ENCODE measurements at places on chromosomes 5 and 9. TPM values are rescaled to one million over a fixed set of nuclear protein-coding genes. Genes with fewer than 3 reads are reported as not detected.

DNA sequence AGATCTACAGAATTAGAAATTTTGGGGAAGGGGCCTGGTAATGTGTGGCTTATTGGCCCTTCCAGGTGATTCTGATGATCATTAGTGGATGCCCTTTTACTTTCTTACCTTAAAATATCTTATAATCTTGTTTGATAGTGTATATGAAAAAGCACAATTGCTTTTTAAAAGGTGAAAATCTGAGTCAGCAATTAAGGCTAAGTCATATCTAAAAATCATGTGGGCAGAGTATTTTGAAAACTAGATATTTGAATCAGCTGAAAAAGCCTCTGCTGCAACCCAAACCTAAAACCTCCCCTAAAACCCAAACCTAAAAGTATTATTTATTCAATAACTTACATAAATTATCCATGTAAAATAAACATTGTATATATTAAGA, 359.8 kb downstream of the PDE4D start:
- DNase-seq, result no peak
- H3K27me3 ChIP-seq, result peaks cover 3% of the 10 kb centered on the region
- no peak overlapping the region for H3K27ac ChIP-seq
- H3K36me3 ChIP-seq, result no peaks in the 10 kb centered on the region
- no peak overlapping the region for H3K4me3 ChIP-seq

GRCh38 chr5:14171046-14171445, 27.9 kb downstream of the TRIO start:
- no peak overlapping the region for H3K27ac ChIP-seq
- no peak for DNase-seq
- H3K36me3 ChIP-seq, result peaks cover 2% of the 10 kb centered on the region

GRCh38 chr5:81787474-81788242, 36.8 kb upstream of the SSBP2 start:
- DNase-seq, result no peak
- H3K36me3 ChIP-seq, result peaks cover 1% of the 10 kb centered on the region
- no peak overlapping the region for H3K4me3 ChIP-seq
- peaks cover 4% of the 10 kb centered on the region for H3K4me1 ChIP-seq
- no peaks in the 10 kb centered on the region for H3K27me3 ChIP-seq

GRCh38 chr5:122362361-122362760, 50.3 kb downstream of the SNCAIP start:
- H3K4me3 ChIP-seq, result no peak overlapping the region
- H3K27ac ChIP-seq, result no peak overlapping the region
- H3K36me3 ChIP-seq, result no peaks in the 10 kb centered on the region

GRCh38 chr5:87127956-87128687, 139.6 kb upstream of the RASA1 start:
- peak overlapping the region; percentile 47 for H3K27ac ChIP-seq
- no peak overlapping the region for H3K4me3 ChIP-seq
- peaks cover 19% of the 10 kb centered on the region for H3K4me1 ChIP-seq
- peaks cover 7% of the 10 kb centered on the region for H3K36me3 ChIP-seq
- no peak for DNase-seq

GRCh38 chr5:170067574-170068170, 38.0 kb upstream of the FOXI1 start:
- no peak overlapping the region for H3K27ac ChIP-seq
- DNase-seq, result no peak
- H3K4me1 ChIP-seq, result no peaks in the 10 kb centered on the region
- H3K36me3 ChIP-seq, result peaks cover 56% of the 10 kb centered on the region

- no peak for DNase-seq
- H3K4me1 ChIP-seq, result no peaks in the 10 kb centered on the region
- H3K36me3 ChIP-seq, result no peaks in the 10 kb centered on the region
- no peak overlapping the region for H3K27ac ChIP-seq
- no peaks in the 10 kb centered on the region for H3K27me3 ChIP-seq
These were observed 94.1 kb downstream of the FRMD3 start for GRCh38 chr9:83444110-83444509.

GRCh38 chr9:82604947-82605656, 457.8 kb downstream of the RASEF start:
- no peaks in the 10 kb centered on the region for H3K4me1 ChIP-seq
- H3K27me3 ChIP-seq, result no peaks in the 10 kb centered on the region
- no peak for DNase-seq
- H3K4me3 ChIP-seq, result no peak overlapping the region
- H3K27ac ChIP-seq, result no peak overlapping the region

GRCh38 chr5:122400341-122400740, 88.3 kb downstream of the SNCAIP start:
- no peak overlapping the region for H3K27ac ChIP-seq
- no peaks in the 10 kb centered on the region for H3K36me3 ChIP-seq
- H3K27me3 ChIP-seq, result no peaks in the 10 kb centered on the region
- no peaks in the 10 kb centered on the region for H3K4me1 ChIP-seq
- DNase-seq, result no peak

DNA sequence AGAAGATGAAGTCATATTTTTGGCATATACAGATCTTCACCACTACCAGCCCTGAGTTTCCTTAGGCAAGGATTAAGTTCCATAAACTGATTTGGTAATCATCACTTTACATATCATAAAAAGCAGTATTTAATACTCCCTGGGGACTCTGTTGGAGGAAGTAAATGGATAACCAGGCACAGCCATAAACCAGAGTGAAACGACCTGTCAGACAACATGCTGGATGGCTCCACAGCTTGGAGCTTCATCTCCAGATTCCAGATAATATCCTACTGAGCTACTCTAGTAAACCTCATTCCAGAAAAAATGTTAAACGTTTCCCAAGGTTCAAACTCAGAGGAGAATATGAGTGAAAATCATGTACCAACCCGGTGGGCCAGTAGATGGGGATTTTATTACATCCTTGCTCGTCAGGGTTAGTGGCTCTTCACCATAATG, 109.2 kb downstream of the BASP1 start:
- H3K27me3 ChIP-seq, result no peaks in the 10 kb centered on the region
- no peaks in the 10 kb centered on the region for H3K36me3 ChIP-seq
- no peak overlapping the region for H3K27ac ChIP-seq
- no peak overlapping the region for H3K4me3 ChIP-seq

- no peaks in the 10 kb centered on the region for H3K27me3 ChIP-seq
- H3K4me1 ChIP-seq, result peaks cover 31% of the 10 kb centered on the region
- H3K4me3 ChIP-seq, result peak overlapping the region; percentile 87
- DNase-seq, result no peak
- H3K36me3 ChIP-seq, result peaks cover 2% of the 10 kb centered on the region
- H3K27ac ChIP-seq, result peak overlapping the region; percentile 84
These were observed 505 bp upstream of the SIGMAR1 start for GRCh38 chr9:34638138-34638445.

- H3K36me3 ChIP-seq, result no peaks in the 10 kb centered on the region
- peaks cover 2% of the 10 kb centered on the region for H3K27me3 ChIP-seq
- H3K27ac ChIP-seq, result no peak overlapping the region
These were observed 316.3 kb downstream of the MCTP1 start for GRCh38 chr5:94968507-94969095.

GRCh38 chr5:145072889-145073288, 762.3 kb downstream of the PRELID2 start:
- DNase-seq, result no peak
- H3K27ac ChIP-seq, result no peak overlapping the region
- H3K4me3 ChIP-seq, result no peak overlapping the region

- no peak overlapping the region for H3K27ac ChIP-seq
- no peaks in the 10 kb centered on the region for H3K4me1 ChIP-seq
- H3K4me3 ChIP-seq, result no peak overlapping the region
- DNase-seq, result no peak
- H3K36me3 ChIP-seq, result no peaks in the 10 kb centered on the region
These were observed 105.1 kb downstream of the MED10 start for GRCh38 chr5:6273090-6273735.

DNA sequence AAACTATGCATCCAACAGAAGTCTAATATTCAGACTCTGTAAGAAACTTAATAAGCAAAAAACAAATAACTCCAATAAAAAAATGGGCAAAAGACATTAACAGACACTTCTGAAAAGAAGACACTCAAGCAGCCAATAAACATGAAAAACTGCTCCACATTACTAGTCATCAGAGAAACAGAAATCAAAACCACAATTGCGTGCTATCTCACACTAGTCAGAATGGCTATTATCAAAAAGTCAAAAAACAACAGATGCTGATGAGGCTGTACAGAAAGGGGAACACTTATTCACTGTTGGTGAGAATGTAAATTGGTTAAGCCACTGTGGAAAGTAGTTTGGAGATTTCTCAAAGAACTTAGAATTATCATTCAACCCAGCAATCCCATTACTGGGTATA, 101.2 kb upstream of the TRIM32 start:
- H3K4me3 ChIP-seq, result no peak overlapping the region
- no peak overlapping the region for H3K27ac ChIP-seq
- no peak for DNase-seq
- no peaks in the 10 kb centered on the region for H3K27me3 ChIP-seq
- H3K4me1 ChIP-seq, result no peaks in the 10 kb centered on the region

GRCh38 chr5:19777363-19777762, 210.6 kb downstream of the CDH18 start:
- no peaks in the 10 kb centered on the region for H3K27me3 ChIP-seq
- no peak overlapping the region for H3K27ac ChIP-seq
- no peak overlapping the region for H3K4me3 ChIP-seq
- H3K36me3 ChIP-seq, result no peaks in the 10 kb centered on the region

- peaks cover 12% of the 10 kb centered on the region for H3K36me3 ChIP-seq
- no peaks in the 10 kb centered on the region for H3K27me3 ChIP-seq
- DNase-seq, result peak; percentile 7
- H3K27ac ChIP-seq, result no peak overlapping the region
These were observed 12.5 kb downstream of the PHF2 start for GRCh38 chr9:93588641-93589609.

DNA sequence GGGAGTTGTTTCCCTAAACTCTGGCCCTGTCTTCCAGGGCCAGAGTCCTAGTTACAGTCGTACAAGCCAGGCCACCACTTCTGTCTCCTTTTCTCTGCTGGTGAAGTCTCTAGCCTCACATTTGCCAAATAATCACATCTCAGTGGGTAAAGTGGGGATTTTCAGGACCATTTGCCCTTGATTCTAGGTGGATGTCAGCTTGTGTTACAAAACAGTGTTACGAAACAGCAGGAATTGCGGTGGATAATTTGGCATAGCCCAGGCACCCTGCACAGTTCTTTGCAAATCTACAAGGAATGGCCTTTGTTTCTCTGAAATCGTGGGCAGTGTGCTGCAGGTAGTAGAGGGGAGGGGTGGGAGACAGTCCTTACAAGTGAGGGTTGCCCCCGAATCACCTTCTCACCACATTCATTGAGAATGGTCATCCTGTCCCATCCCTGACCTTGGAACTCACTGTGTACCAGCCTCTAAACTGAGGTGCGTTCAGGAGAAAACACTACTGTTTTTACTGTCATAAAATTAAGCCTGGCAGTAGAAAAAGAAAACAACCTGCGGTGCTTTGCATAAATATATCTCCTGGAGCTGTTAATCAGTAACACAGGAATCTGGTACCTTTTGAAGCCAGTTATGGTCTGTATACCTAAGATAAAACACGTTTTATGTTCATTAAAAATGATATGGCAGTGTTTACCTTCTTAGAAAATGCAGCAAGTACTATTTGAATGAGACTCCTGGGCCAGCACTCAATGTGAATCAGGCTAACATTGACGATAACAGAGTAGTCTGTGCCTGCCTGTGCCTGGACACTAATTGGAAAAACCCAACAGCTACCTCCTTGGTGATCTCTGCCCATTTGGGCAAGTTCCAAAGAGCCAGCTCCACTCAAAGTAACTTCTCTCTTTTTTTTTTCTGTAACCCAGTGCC, 44.3 kb downstream of the CYSTM1 start:
- H3K4me3 ChIP-seq, result no peak overlapping the region
- peaks cover 3% of the 10 kb centered on the region for H3K36me3 ChIP-seq
- H3K27me3 ChIP-seq, result no peaks in the 10 kb centered on the region
- no peak for DNase-seq
- no peak overlapping the region for H3K27ac ChIP-seq

DNA sequence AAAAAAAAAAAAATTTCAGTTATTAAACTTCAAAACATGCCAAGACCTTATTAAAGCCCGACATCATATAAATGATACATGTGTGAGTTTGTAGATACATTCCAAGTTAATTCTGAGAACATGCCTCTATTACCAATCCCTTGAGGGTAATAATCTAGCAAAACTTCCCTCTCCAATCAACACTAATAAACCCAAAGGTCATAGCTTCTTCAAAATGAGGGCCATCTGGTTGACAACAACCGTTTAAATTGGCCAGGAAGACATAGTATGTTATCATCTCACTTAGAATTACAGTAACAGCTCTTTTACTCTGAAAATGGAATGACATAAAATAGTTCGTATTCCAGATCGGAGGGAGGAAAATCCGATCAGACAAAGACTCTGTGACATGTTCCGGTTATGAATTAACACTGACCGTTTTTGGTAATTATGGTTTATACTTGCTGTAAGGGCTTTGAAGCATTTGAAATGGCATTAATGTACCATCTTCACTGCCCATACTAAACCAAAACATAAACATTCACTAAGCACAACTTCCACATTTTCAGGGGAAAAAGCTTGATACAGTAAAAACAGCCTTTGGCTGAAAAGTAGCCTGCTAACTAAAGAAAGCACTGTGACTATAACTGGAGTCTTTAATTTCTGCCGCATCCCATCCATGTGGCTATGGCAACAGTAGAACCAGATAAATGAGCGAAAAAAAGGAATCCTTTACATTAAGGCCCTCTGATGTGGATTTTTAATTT, 50.3 kb downstream of the ANKH start:
- H3K27ac ChIP-seq, result no peak overlapping the region
- no peak overlapping the region for H3K4me3 ChIP-seq
- peaks cover 7% of the 10 kb centered on the region for H3K36me3 ChIP-seq
- peaks cover 14% of the 10 kb centered on the region for H3K4me1 ChIP-seq
- no peak for DNase-seq
- no peaks in the 10 kb centered on the region for H3K27me3 ChIP-seq

DNA sequence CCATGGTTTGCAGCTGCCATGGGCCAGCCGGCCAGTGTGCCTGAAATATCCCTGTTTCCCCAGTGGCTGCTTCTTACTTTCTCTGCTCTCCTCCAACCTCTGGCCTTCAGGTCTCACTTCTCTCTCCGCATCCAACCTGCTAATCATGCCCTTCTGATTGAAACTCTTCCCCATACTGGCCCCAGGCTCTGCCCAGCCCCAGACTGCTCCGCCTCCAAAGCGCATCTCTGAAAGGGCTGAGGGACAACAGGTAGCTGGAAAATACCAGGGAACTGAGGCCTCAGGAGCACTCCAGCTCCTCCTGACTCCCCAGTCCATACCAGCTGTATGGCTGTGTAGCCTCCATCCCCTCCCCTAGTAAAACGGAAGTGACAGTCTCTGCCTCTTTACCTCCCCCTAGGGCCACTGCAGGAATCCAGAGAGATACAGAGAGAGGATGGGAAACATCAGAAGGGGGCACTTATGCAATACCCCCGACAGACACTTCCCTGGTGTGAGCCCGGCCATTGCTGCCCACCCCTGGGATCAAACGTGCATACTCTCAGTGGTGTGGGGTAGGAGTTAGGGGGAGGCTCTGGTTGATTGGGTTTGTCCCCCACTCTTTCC, 34.2 kb downstream of the PAX5 start:
- no peaks in the 10 kb centered on the region for H3K36me3 ChIP-seq
- H3K4me3 ChIP-seq, result no peak overlapping the region
- no peak overlapping the region for H3K27ac ChIP-seq
- peaks cover 43% of the 10 kb centered on the region for H3K27me3 ChIP-seq
- no peak for DNase-seq
- H3K4me1 ChIP-seq, result peaks cover 6% of the 10 kb centered on the region

The MRPL22 gene
- 52.4 TPM for total RNA-seq

The RASGRF2 gene
- total RNA-seq, result 19.3 TPM

The ASPN gene
- total RNA-seq, result not detected

The CCDC187 gene
- total RNA-seq, result not detected

The TPPP gene
- 0.40 TPM for total RNA-seq
